ENCODE measurements at places on chromosomes 2 and 18.

DNA sequence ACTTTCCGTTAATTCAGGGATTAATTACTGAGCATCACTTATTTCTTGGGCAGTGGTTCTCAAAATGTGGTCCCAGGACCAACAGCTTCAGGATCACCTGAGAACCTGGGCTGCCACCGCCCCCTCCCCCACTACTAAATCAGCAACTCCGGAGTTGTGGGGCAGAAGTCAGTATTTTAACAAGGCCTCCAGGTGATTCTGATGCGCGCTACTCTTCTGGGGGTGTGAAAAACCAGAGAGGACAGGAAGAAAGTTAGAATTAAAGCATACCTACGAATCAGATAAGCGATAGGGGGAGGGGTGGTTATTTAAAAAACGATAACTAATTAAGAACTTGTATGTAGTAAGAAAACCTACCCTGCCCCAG is 319 bp downstream of the ZSCAN30 start:
- H3K27me3 ChIP-seq, result no peaks in the 10 kb centered on the region
- no peaks in the 10 kb centered on the region for H3K4me1 ChIP-seq
- no peaks in the 10 kb centered on the region for H3K36me3 ChIP-seq
- DNase-seq, result no peak

- no peaks in the 10 kb centered on the region for H3K27me3 ChIP-seq
- H3K27ac ChIP-seq, result no peak overlapping the region
- H3K4me3 ChIP-seq, result no peak overlapping the region
- no peaks in the 10 kb centered on the region for H3K4me1 ChIP-seq
- peaks cover 1% of the 10 kb centered on the region for H3K36me3 ChIP-seq
- no peak for DNase-seq
These were observed 6.7 kb upstream of the CLK1 start for GRCh38 chr2:200871151-200871550.

DNA sequence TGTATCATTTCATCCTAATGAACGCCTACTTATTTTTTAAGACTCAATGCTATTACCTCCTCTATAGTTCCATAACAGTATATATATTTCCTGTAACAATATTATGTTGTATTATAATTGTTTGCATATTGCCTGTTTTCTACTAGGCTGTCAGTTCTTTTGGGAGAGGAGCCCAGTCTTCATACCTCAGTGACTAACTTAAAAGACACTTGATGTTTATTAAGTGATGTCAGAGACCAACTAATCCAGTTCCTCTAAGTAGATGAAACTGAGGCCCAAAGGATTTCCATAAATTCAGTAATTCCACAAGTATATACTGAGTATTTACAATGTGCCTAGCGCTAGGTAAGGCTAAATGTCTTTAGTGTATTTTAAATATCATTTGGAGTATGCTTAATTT is 48.9 kb upstream of the AAK1 start:
- H3K4me3 ChIP-seq, result no peak overlapping the region
- H3K36me3 ChIP-seq, result no peaks in the 10 kb centered on the region
- H3K4me1 ChIP-seq, result no peaks in the 10 kb centered on the region
- no peaks in the 10 kb centered on the region for H3K27me3 ChIP-seq

DNA sequence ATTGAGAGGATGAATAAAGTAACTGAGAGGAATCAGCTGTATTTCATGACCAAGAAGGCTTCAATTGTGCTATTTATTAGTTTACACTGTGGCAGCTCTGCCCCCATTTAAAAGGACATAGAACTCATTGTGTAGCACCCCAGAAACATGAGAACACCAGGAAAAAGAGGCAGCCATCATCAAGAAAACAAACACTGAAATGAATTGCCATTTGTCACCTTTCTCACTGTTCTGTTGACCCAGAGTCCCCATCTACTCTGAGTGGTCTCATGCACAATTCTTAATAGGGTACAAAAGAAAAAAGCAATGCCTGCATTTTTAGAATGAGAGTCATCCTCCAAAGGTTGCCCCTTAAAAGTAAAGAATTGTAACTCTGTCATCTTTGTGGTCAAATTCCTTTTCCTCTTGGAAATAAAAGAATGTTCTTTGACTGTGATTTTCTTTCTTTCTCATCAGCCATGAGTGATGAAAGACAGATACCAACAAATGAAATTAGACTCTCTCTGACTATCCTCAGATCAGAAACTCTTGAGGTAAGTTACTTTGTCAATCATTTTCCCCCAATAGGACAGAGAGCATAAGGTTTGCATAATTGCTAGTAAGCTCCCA is 1941.9 kb upstream of the PIK3C3 start:
- no peaks in the 10 kb centered on the region for H3K27me3 ChIP-seq
- H3K36me3 ChIP-seq, result no peaks in the 10 kb centered on the region
- H3K27ac ChIP-seq, result no peak overlapping the region
- H3K4me1 ChIP-seq, result no peaks in the 10 kb centered on the region

DNA sequence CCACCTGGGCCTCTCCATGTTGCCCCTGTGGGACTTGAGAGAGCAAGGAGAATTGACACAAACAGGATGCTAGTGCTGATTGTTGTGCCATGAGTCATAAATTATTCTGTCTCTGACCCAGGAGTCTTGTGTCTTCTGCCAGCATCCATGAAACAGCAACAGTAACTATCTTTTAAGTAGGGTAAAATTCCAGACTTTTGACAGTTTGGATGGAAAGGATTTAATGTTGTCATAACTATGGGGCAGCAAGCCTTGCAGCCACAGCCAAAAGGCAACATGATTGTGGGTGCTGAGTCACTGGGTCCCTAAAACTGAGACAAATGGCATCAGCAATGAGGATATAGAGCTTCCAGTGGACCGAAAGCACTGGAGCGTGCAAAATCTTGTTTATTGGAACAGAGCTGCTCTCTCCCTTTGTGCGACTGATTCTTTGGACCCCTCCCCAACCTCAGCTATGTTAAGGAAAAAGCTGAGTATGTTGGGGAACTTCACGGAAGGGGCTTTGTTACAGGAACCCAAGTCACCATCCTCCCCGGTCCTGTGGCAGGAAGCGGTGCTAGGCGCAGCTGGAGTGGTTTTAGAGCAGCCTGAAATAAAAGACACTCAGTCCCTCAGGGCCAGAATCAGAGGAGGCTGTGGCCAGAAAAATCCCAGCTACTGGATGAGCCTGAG is 9.6 kb upstream of the ITPRIPL1 start:
- H3K27ac ChIP-seq, result no peak overlapping the region
- no peaks in the 10 kb centered on the region for H3K4me1 ChIP-seq
- H3K27me3 ChIP-seq, result no peaks in the 10 kb centered on the region
- no peak for DNase-seq
- no peaks in the 10 kb centered on the region for H3K36me3 ChIP-seq
- H3K4me3 ChIP-seq, result no peak overlapping the region

- no peaks in the 10 kb centered on the region for H3K27me3 ChIP-seq
- H3K4me1 ChIP-seq, result no peaks in the 10 kb centered on the region
- DNase-seq, result no peak
- H3K36me3 ChIP-seq, result no peaks in the 10 kb centered on the region
- no peak overlapping the region for H3K27ac ChIP-seq
These were observed 2.5 kb downstream of the ITGB6 start for GRCh38 chr2:160197587-160197986.

- no peak for DNase-seq
- no peak overlapping the region for H3K27ac ChIP-seq
- H3K4me3 ChIP-seq, result no peak overlapping the region
- no peaks in the 10 kb centered on the region for H3K36me3 ChIP-seq
- no peaks in the 10 kb centered on the region for H3K27me3 ChIP-seq
These were observed 119.0 kb upstream of the ARHGAP28 start for GRCh38 chr18:6610466-6610865.

GRCh38 chr18:5721924-5722323 is 173.4 kb downstream of the TMEM200C start:
- no peak overlapping the region for H3K4me3 ChIP-seq
- H3K36me3 ChIP-seq, result no peaks in the 10 kb centered on the region
- H3K27me3 ChIP-seq, result no peaks in the 10 kb centered on the region
- no peak overlapping the region for H3K27ac ChIP-seq
- DNase-seq, result no peak
- no peaks in the 10 kb centered on the region for H3K4me1 ChIP-seq

DNA sequence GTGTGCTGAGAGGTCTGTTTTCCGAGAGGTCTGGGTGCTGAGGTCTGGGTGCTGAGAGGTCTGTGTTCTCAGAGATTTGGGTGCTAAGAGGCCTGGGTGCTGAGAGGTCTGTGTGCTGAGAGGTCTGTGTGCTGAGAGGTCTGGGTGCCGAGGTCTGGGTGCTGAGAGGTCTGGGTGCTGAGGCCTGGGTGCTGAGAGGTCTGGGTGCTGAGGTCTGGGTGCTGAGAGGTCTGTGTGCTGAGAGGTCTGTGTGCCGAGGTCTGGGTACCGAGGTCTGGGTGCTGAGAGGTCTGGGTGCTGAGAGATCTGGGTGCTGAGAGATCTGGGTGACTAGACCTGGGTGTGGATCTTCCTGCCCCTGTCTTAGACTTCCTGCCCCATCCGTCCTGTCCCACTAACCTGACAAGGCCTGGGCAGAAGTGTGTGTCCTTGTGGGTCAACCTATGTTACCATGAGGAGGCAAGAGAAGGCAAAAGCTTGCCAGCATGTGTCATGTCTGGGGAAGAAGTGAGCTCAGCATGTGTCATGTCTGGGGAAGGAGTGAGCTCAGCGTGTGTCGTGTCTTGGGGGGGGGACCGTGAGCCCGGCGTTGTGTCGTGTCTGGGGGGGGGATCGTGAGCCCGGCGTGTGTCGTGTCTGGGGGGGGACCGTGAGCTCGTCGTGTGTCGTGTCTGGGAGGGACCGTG is 69.3 kb downstream of the KCNG2 start:
- H3K27ac ChIP-seq, result no peak overlapping the region
- no peaks in the 10 kb centered on the region for H3K27me3 ChIP-seq
- H3K4me3 ChIP-seq, result no peak overlapping the region
- no peak for DNase-seq

GRCh38 chr2:126795656-126796055 is 103.0 kb upstream of the TEX51 start:
- no peaks in the 10 kb centered on the region for H3K27me3 ChIP-seq
- no peaks in the 10 kb centered on the region for H3K4me1 ChIP-seq
- H3K36me3 ChIP-seq, result no peaks in the 10 kb centered on the region

GRCh38 chr2:8684878-8685696 is 3.2 kb downstream of the ID2 start:
- H3K27me3 ChIP-seq, result peaks cover 2% of the 10 kb centered on the region
- H3K4me1 ChIP-seq, result no peaks in the 10 kb centered on the region
- H3K27ac ChIP-seq, result peak overlapping the region; percentile 0
- H3K36me3 ChIP-seq, result no peaks in the 10 kb centered on the region
- peak; percentile 91 for DNase-seq
- peak overlapping the region; percentile 56 for H3K4me3 ChIP-seq

DNA sequence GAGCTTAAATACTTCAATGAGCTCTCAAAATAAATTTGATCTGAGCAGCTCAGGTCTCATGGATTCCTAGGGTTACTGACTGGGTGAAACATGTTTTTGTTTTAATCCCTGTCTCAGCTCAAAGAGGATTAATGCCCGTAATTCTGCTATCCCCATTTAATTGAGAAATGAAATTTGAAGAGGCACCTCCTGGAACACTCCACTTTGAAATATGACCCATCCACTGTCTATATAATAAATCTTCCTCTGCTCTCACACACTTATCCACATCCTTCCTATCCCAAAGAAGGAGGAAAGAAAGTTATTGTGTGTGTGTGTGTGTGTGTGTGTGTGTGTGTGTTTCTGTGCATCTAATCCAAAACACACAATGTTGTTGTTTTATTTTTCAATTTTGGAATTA is 2082.4 kb upstream of the PIK3C3 start:
- no peaks in the 10 kb centered on the region for H3K36me3 ChIP-seq
- H3K27ac ChIP-seq, result no peak overlapping the region
- no peak for DNase-seq
- no peaks in the 10 kb centered on the region for H3K27me3 ChIP-seq

DNA sequence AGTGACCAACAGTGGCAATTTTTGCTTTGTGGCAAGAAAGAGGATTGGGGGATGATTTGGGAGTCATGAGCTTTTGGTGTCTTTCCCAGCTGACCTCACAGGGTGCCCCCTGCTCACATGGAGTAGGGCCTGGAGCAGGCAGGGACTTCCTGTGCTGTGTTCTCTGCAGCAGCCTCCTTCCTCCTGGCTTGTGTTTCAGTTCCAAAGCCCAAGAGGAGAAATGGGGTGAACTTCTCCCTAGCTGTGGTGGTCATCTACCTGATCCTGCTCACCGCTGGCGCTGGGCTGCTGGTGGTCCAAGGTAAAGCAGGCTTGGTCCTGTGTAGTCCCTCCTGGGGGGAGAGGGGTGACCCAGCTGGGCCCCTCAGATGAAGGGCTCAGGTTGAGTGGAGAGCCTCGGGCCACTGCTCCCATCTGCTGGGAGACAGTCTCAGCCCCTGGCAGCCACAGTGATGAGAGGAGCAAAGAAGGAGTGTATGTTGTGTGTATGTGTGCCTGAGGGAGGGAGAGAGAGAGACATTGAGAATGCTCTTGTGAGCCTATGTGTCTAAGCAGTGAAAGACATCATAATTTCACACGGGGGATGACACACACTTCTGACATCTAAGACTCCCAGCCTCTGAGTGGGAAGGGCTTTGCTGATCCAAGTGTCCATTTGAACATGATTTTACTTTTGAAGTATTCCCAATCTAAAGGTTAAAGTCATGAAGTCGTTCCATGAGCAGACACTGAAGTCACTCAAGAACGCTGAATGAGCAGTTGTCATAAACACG is 27.2 kb downstream of the MARCO start:
- DNase-seq, result no peak
- H3K36me3 ChIP-seq, result no peaks in the 10 kb centered on the region
- no peak overlapping the region for H3K4me3 ChIP-seq
- H3K4me1 ChIP-seq, result no peaks in the 10 kb centered on the region
- no peaks in the 10 kb centered on the region for H3K27me3 ChIP-seq
- H3K27ac ChIP-seq, result no peak overlapping the region

- DNase-seq, result peak; percentile 94
- H3K27ac ChIP-seq, result no peak overlapping the region
- no peaks in the 10 kb centered on the region for H3K36me3 ChIP-seq
- H3K4me3 ChIP-seq, result no peak overlapping the region
- H3K27me3 ChIP-seq, result no peaks in the 10 kb centered on the region
These were observed 32.3 kb downstream of the CYP26B1 start for GRCh38 chr2:72115110-72116080.

DNA sequence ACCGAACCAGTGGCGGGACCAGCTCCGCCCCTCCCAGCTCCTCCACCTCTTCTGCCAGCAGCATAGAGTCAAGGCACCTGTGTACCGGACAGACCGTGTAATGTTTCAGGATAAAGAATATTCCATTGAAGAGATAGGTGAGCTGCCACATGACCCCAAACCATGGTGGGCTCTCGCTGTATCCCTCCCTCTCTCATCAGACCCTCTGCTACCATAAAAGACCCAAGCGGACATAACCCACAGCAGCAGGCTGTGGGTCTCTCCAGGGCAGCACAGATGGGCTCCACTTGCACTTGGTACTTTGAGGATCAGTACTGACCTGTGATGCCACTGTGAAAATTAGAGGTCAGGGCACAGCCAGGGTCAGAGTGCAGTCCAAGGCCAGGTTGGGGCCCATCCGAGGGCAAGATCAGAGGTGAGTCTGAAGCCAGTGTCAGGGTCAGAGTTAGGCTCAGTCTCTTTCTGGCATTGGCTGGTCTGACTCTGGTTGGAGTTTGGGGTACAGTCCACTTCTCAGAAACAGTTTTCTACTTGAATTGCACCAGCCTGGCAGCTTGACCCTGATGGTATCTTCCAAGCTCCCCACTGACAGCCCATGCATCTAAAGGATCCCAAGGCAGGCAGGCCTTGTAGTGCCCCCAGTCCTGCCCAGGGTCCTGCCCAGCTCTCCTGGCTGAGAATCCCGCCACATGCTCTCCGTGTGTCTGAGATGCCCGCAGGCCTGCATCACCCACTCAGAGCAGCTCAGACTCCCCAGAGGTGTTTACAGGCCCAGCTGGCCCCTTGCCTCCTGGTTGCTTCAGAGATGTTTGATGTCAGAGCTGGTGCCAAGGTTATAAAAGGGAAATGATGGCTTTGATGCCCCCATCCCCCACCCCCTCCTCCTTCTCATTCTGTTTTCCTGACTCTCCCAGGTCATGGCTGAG is 212.1 kb downstream of the DYSF start:
- no peaks in the 10 kb centered on the region for H3K4me1 ChIP-seq
- no peak overlapping the region for H3K4me3 ChIP-seq
- H3K27ac ChIP-seq, result no peak overlapping the region
- no peaks in the 10 kb centered on the region for H3K36me3 ChIP-seq

Measured in aorta (tissue), 5 donors.